Erythroblast (primary cell): ENCODE measurements at places on chromosomes 7 and 10.

GRCh38 chr10:43305876-43306275 lies 39.0 kb upstream of the RASGEF1A start:
- no peak for DNase-seq

GRCh38 chr7:123417580-123417979 lies 116.8 kb downstream of the IQUB start:
- DNase-seq = no peak

- no peak for DNase-seq
Observed at GRCh38 chr7:158094671-158095226, 492.9 kb downstream of the PTPRN2 start.

DNA sequence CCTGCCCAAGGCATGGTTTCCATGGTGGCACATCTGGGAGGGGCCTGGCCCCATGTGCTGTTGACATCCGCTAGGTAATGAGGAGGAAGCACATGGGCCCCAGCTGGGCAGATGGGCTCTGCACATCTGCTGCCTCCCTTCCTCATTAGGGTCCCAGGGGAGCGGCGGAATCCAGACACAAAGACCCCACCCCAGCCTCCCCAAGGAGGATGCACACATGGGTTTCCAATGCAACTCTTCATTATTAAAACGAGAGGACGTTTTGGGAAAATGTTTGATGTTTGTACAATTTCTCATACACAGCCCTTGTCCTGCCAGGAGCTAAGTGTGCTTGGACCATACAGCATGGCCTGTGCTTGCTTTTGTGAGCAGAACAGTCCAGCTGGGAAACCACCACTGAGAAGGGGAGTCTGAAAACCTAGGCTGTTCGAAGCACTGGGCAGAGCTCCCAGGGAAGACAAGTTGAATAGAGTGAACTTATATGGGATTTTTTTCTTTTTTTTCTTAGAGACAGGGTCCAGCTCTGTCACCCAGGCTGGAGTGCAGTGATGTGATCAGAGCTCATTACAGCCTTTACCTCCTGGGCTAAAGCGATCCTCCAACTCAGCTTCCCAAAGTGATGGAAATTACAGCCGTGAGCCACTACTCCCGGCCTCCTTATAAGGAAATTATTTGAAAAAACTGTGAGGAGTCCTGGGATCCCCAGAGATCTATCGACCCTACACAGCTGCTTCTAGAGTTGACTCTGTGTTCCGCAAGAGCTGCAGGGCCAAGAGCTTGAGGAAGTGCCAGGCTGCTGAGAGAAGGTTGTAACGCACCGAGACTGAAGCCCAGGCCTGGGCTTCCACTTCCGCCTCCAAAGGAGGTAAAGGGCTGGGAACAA lies 23.4 kb downstream of the FAM107B start:
- DNase-seq = no peak

GRCh38 chr7:118758582-118758981 lies 534.1 kb downstream of the ANKRD7 start:
- DNase-seq = no peak

DNA sequence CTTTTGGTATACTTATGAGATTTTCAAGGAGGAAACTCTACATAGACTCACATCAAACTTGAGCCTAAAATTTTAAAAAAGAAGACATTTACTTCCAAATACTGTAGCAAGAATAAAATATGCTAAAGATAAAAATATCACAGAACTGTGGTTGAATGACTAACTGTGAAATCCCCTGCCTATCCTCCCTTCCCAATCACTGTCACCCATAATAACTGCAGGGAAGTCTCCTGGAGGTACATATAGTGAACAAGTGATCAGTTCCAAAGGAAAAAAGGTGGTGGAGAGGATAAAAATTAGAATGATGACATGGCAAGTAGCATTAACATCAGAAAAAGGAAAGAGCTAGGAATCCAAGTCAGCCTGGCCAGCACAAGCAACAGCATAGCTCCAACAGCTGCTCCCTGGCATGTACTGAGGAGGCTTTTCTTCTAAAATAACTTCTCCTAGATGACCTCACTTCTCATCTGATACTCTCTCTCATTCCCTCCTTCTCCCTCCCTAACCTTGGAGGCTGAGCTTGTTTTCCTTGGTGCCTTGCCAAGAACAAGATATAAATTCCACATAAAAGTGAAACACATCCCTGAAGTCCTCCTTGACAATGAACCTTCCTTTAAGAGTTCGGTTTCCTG lies 124.0 kb downstream of the IQUB start:
- DNase-seq = no peak

DNA sequence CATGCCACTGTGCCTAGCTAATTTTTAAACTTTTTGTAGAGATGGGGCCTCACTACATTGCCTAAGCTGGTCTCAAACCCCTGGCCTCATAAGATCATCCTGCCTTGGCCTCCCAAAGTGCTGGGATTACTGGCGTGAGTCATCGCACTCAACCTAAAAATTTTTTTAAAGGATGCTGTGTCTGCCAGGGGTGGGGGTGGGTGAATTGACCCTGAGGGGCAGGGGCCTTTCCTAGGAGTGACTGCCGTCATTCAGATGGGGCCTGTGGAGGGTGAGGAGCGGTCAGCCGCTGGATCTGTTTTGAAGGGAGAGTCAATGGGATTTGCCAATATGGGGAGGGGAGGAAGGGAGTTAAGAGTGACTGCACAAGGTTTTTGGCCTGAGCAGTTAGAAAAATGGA lies 89.4 kb downstream of the C10orf105 start:
- no peak for DNase-seq
